ENCODE measurements at places on chromosomes 5 and 9. TPM values are rescaled to one million over a fixed set of nuclear protein-coding genes. Genes with fewer than 3 reads are reported as not detected.

The DBH gene
- 0.19 TPM for total RNA-seq

The SLC34A3 gene
- total RNA-seq = not detected

The CD72 gene
- total RNA-seq = 8.7 TPM

The CLTA gene
- total RNA-seq = 32.2 TPM

The SNCB gene
- not detected for total RNA-seq

The ENHO gene
- total RNA-seq = not detected

The TMEM141 gene
- total RNA-seq = 27.2 TPM

- DNase-seq = no peak
Measured at GRCh38 chr9:35577486-35577885, 27.6 kb upstream of the TESK1 start.

DNA sequence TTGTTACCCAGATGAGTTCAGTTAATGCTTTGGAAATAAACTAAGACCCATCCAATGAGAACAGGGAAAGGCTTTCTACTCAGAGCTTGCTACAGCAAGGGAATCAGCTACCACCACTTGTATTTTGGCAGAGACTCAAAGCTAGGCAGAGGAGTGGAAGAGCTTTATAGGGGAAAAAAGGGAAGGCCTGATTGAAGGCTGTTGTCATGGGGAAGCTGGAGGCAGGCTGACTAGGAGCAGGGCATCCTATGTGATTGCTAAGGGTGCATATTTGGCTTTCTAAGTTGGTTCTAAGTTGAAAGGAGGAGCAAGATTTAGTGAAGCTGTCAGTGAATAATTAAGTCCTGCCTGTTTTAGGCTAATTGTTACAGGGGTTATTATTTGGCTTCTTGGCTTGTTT is 115.5 kb downstream of the PTTG1 start:
- DNase-seq = no peak

GRCh38 chr5:33556330-33557328 is 115.9 kb downstream of the TARS1 start:
- DNase-seq = no peak

DNA sequence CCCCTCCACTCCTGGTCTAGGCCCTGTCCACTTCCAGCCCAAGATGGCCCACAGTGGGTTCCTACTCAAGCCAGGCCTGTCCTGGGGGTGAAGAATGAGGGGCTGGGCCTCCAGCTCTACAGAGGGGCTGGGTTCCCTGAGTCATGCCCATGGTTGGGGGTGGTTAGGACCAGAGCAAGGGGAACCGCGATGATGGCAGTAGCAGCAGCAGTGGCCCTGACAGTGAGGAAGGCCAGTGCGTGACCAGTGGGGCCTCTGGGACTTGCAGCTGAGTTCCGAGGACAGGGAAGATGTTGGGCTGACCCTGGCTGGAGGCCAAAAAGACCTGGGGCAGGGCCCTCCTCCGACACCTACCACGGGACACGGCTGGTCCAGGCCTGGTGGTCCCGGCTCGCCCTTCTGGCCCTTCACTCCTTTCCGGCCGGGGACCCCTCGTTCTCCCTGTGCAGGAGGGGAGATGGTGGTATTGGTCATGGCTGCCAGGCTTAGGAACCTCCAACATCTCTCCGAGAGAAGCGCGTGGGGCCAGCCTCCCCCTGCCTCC is 9.2 kb upstream of the PHYKPL start:
- no peak for DNase-seq

GRCh38 chr5:76594107-76594506 is 29.1 kb downstream of the F2RL2 start:
- no peak for DNase-seq

DNA sequence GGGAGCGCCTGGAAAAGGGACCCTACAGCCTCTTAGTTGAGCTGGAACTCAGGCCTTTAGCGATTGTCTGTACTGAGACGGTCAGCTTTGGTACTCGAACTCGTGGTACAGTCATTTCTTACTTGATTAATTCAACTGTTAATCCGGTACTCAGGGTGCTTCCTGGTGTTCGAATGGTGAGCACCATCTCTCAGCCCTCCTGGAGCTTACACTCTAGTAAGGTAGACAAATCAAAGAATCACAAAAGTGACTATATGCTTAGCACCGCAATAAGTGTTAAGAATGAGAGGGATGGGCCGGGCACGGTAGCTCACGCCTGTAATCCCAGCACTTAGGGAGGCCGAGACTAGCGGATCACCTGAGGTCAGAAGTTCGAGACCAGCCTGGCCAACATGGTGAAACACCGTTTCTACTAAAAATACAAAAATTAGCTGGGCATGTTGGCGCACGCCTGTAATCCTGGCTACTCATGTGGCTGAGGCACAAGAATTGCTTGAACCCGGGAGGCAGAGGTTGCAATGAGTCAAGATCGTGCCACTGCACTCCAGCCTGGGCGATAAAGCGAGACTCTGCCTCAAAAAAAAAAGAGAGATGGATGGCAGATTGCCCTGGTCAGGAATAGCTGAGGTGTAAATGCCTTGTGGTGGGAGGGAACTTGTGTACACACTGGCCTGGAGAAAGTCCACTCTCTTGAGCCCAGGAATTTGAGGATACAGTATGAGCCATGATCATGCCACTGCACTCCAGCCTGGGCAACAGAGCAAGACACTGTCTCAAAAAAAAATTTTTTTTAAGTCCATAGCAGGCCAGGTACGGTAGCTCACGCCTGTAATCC is 981 bp downstream of the TCOF1 start:
- DNase-seq = no peak

DNA sequence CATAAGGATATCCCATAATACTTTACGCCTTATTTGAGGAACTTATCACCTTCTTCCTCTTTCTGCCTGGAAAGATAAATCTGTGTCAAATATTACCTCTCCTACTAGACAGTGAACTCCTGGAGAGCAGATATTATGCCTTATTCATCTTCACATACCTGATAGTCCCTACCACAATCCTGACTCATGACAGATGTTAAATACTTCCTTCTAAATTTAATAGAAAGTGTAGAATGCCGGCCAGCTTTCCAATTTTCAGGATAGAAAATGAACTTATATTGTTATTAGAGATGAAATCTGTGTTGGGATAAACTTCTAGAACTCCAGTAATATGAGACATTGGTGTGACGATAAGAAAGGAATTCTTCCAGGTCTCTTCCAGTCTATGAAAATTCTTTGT is 89.0 kb downstream of the GCNT4 start:
- DNase-seq = no peak

DNA sequence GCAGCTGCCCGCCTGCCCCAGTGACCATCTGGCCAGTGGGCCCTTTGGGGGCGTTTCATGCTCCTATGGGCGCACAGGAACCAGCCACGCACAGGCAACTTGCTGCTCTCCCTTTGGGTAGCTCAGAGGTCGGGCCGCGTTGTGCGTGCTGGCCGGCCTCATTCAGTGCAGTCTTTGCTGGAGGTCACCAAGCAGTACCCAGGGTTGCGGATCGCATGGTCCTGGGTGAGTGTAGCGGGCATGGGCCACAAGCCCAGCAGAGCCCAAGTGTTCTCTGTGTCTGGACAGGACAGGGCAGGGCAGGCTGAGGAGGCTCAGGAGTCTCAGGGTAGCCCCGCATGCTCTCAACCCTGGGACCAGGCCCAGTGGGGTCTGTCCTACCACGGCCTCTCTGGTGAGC is 9.9 kb upstream of the MRNIP start:
- no peak for DNase-seq

DNA sequence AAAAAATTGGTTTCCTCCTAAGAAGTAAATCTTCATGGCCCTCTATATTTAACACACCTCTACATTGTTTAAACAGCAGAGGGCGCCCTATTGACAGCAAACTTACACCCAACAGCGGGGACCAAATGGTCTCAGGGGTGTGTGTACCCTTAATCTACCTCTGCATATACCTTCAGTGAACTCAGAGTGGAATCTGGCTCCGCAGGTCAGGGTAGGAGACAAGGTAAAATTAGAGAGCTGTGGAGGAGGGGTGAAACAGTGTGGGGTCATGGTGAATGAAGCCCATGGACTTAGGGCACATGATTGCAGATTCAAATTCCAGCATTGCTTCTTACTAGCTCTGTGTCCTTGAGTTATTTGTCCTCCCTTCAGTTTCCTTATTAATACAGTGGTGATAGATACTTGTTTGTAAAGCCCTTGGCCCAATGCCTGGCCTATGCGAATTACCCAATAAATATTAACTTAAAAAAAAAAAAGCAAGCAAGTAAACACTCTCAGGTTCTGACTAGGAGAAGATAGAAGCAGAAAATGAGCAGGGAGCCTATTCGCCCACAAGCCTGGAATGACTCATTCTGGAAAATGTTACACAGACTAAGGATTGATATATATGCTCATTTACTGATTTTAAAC is 122.9 kb downstream of the CAVIN4 start:
- no peak for DNase-seq

DNA sequence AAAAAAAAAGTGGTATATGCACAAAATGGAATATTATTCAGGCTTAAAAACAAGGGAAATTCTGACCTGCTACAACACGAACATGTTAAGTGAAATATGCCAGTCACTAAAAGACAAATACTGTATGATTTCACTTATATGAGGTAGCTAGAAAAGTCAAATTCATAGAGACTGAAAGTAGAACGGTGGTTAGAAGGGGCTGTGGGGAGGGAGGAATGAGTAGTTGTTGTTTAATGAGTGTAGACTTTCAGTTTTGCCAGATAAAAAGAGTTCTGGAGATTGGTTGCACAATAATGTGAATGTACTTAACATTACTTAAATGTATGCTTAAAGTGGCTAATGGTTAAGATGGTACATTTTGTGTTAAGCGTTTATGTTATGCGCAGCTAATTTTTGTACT is 79.5 kb upstream of the IL12B start:
- DNase-seq = no peak

- no peak for DNase-seq
Measured at GRCh38 chr5:10262121-10262774, 12.2 kb downstream of the CCT5 start.

DNA sequence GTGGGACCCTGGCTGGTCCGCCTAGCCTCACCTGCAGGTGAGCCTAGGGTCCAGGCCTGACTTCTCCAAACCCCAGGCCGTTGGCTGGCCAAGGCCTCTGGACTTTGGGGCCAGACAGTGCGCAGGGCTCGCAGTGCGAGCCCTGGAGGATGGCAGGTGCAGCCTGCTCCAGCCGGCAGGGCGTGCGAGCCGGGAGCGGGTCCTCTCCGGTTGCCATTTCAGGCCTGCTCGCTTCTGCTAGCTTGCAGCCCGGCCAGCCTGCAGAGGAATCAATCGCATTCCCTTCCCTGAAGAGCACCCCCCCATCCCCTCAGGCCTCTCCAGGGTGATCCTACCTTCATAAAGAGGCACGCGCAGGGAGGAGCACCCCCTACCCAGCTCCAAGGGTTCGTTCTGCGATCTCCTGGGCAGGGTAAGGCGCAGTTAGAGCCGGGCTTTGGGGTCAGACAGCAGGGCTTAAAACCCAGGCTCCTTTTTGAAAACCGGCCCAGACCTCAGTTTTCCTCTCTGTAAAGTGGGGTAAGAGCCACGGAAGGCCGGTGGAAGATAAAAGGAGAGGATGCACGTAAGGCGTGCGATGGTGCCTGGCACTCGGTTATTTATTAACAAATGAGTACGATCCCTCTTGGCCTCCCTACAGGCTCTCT is 6.2 kb downstream of the BARHL1 start:
- DNase-seq = no peak

DNA sequence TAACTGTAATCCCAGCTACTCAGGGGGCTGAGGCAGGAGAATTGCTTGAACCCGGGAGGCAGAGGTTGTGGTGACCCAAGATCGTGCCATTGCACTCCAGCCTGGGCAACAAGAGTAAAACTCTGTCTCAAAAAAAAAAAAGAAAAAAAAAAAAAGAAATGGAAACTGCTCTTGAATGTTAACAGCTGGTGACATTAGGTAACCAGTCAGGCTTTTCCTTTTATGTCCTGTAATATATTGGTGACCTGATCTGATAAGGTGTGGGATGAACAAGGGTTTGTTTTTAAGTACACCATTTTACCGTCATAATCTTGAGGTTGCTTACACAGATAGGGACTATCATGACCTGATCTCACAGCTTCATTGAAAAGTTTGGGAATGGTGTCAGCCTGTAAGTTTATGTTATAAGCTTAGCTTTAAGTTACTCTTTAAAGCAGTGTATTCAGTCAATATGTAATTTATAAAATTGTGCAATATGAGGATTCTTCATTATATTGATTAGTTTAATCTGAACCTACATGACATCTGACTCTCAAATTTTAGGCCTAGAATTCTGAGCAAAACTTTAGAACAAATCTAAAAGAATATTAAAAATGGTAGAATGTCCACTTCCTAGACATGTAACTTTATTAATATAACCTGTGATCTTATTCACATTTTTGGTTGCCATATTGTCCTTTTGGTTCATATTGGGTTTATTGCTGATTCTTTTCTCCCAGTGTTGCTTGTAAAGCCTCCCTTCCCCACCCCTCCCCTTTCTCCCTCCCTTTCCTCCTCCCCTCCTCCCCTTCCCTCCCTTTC is 41.4 kb downstream of the RAI14 start:
- no peak for DNase-seq

DNA sequence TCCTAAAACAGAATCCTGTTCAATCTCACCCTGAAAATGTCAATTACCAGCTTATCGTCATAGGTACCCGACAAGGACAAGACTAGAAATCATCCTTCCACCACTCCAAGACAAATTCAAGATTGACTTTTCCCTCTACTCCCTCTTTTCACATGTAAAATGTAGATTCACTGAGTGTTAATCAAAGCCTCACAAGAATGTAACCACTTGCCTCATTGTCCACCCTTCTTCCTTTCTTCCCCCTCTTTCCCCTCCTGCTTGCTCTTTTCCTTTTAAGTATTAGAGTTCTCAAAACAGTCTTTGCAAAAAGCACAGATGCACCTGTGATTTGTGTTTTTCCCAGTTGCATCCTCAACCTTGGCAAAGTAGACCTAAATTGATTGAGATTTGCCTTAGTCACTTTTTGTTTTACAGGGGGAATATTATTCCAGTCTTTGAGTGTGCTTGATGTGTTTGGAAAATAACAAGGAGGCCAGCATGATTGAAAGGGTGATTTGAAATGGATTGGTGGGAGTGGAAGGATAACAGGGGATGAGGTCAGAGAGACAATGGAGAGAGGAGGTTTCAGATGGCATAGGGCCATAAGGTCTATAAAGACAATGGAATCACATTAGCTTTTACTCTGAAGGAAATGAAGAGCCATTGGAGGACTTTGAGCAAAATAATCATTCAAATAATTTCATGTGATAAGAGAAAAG is 231.3 kb upstream of the TYRP1 start:
- DNase-seq = no peak

DNA sequence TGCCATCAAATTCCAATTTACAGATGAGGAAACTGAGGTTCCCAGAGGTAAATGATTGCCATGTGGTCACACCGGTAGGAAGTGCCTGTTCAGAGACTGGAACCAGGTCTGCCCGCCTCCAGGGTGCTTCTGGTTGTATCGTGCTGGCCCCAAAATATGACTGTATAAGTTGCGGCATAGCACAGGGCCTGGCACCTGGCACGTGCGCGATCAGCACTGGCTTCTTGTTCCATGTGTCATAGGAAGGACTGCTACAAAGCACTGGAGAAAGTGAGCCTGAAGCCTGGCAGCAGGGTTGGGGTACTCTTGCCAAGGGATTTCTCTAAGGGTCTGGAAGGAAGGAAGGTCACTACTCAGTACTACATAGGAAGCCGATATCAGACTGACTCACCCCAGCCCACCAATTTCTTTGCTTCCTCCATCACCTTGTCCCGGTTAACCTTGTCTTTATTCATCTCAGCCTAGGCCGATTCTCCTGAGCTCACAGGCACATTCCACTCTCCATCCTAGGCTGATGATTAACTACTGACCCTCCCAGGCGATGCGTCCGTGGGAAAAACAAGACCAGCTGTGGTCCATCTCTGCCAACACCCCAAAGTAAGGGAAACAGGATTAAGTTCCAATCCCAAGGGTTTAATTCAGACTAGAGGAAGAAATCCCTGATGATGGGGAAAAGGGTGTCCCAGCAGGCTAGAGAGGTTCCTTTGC is 1.8 kb downstream of the HRH2 start:
- no peak for DNase-seq

All from naive thymus-derived CD4-positive, alpha-beta T cell (primary cell).